ENCODE measurements at places on chromosomes 1 and 21.

DNA sequence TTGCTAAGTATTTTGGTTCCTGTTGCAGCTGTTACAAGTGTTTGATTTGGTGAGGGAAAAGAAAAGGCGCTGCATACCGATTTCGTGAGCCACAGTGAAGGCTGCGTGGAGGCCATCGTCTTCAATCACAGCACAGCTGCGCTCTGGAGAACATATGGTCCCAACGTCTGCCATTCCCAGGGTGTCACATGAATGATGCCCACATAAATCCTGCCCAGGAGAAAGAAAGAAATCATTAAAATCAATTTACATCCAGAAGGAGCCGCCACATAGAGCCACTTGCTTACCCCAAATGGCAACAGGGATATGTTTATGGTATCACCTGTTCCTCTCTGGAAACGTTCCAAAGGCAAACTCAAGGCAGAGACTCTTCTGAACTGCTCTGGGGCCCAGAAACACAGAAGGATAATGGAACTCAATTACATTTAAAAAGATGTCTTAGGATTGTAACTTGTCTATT is 12.2 kb downstream of the ADAMTS5 start:
- DNase-seq: no peak

DNA sequence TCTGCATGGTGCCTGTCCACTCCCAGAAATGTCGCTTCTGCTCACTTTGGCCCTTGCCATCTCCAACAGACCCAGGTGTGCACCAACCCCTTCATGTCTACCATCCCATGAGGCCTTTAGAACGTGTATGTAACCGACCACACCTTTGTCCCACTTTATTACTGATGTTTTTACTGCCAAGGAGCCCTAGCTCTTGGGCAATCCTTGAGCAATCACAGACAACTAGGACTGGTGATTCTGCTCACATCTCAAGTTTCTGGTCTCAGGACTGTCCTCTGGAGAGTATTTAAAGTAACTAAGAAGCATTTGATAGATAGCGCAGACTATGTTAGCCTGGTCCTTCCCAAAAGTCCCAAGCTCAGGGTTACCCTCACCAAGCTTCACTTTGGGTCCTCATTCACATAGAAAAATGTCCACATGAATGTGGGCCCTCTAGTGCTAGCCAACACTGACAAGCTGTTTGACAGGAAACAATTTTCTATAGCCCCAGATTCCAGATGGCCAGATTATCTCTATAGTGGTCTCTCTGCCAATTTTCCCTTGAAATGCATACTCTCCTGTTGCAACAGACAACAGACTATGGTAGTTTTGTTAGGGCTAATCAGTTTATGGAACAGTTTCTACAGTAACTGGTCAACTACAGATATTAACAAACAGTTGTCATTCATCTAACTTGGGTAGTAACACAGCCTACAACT is 6.9 kb upstream of the TMEM81 start:
- DNase-seq: no peak

- DNase-seq: peak; percentile 67
Observed at GRCh38 chr1:8847990-8848389, 30.5 kb downstream of the ENO1 start.

DNA sequence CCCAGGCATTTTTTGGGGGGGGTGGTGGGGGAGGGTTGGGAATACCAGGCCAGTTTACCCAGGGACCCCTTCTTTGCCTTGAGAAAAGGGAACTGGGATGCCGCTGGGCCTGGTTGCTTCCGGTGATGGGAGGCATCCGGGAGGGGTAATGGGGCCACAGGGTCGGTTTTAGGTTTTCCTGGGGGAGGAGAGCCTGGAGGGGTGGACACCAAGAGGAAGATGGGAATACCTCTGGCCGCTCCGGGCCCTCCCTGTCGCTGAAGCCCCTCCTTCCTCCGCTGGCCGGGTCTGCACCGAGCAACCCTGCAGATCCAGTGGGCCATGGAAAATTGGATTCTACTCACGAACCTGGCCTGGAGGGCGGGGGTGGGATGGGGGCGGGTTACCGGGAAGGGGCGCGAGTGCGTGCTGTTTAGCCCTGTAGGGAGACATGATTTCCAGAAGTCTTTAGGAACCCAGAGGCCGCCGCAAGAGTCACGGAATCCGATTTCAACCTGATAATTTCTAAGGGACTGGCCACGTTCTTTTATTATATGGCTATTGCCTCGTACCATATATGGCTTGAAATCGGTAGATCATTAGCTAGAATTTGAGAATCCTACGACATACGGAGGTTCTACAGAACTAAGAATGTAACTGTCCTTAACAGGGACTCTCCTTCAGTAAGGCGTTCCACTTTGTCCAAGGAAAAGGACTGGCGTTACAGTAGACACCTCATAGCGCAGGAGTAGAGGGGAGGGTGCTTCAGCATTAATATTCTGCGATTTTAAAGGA is 749 bp downstream of the AKIRIN1 start:
- peak; percentile 57 for DNase-seq

- DNase-seq: no peak
Observed at GRCh38 chr1:210655511-210655910, 326.8 kb downstream of the HHAT start.

- no peak for DNase-seq
Observed at GRCh38 chr21:14687268-14687625, 141.1 kb upstream of the SAMSN1 start.

DNA sequence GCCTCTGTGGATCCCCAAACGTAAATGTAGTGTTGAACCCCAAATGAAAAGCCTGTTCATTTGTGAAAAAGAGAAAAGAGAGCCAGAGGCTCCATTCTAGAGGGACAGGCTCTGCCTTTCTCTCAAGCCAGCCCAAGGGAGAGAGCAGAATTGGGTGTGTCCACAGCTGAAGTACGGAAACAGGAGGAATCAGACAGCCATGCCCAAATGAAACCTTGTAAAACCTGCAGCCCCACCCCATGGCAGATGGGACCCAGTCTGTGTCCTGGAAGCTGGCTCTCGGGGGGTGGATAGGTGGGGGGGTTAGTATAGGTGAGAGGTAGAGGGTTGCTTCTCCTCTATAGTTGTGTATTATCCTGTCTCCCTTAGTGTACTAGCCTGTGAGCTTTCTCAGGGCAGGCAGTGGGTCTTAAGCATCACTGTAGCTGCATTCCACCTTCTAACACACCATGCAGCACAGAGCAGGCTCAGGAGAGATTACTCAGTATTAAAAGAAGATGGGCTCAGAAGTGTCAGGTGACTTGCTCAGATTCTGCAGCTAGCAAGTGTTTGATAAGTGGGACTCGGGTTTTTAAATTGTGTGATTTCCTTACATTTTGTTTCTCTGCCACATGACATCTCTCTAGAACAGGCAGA is 67.4 kb upstream of the SIPA1L2 start:
- DNase-seq: peak; percentile 69

DNA sequence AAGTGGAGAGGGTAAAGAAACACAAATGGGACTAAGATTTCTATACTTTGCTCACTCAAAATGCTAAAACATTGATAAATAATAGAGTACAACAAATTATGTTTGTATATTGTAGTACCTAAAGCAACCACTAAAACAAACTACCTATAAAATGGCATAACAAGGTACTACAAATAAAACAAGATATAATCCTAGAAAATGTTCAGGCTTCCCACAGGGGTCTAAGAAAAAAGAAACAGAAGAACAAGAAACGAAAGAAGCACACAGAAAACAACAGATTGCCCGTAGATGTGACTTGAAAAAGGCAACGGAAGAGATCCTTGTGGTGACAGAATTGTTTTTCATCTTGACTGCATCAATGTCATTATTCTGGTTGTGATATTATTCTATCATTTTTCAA is 63.3 kb upstream of the ADGRL4 start:
- no peak for DNase-seq

DNA sequence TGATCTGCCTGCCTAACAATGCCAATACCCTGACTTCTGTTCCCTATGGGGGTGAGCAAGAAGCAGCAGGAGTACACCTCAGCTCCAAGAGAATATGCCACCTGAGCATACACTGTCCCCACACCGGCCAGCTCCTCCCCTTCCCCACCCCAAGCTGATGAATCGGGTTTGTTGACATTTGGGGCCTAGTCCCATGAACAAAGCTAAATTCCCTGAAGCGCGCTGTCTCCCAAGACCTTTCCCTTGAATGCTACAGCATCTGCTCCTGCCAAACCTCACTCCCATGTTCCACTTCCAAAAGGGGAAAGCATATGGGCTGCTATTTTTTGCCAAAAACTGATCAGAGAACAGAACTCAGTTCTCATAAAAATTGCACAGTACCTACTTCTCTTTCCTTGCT is 220.4 kb upstream of the CAMK1G start:
- DNase-seq: no peak

GRCh38 chr1:160429702-160430535 is 29.6 kb downstream of the VANGL2 start:
- DNase-seq: no peak

- DNase-seq: no peak
Observed at GRCh38 chr1:231799363-231799986, 172.9 kb downstream of the DISC1 start.

DNA sequence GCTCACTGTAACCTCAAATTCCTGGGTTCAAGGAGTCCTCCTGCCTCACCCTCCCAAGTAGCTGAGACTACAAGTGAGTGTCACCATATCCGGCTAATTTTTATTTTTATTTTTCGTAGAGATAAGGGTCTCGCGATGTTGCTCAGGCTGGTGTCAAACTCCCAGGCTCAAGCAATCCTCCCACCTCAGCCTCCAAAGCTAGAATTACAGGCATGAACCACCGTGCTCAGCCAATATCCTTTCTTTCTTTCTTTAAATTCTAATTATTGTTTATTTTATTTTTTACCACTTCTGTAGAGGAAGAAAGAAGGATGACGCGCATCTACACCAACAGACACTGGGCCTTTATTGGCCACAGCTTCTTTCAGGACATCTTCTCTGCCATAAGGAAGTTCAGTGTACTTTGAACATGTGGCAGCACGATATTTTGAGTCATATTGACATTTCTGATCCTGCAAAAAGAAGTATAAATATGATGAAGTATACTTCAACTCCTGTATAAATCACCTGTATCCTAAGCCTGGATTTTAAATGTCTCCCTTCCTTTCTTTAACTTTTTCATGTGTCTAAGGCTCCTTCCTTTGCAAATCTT is 15.8 kb downstream of the CTSS start:
- no peak for DNase-seq

DNA sequence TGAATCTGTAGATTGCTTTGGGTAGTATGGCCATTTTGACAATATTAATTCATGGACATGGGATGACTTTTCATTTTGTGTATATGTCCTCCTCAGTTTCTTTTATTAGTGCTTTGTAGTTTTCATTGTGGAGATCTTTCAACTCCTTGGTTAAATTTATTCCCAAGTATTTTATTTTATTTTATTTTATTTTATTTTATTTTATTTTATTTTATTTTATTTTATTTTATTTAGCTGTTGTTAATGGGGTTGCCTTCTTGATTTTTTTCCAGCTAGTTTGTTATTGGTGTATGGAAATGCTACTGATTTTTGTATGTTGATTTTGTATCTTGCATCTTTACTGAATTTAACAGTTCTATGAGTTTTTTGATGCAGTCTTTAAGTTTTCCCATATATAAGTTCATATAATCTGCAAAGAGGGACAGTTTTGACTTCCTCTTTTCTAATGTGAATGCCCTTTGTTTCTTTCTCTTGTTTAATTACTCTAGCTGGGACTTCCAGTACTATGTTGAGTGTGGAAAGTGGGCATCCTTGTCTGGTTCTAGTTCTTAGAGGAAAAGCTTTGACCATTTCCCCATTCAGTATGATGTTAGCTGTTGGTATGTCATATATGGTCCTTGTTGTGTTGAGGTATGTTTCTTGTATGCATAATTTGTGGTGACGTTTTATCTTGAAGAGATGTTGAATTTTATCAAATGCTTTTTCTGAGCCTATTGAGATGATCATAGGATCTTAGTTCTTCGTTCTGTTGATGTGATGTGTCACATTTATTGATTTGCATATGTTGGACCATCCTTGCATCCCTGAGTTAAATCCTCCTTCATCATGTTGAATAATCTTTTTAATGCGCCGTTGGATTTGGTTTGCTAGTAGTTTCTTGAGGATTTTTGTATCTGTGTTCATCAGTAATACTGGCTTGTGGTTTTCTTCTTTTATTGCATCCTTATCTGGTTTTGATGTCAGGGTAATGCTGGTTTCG is 14.3 kb downstream of the CEPT1 start:
- no peak for DNase-seq

DNA sequence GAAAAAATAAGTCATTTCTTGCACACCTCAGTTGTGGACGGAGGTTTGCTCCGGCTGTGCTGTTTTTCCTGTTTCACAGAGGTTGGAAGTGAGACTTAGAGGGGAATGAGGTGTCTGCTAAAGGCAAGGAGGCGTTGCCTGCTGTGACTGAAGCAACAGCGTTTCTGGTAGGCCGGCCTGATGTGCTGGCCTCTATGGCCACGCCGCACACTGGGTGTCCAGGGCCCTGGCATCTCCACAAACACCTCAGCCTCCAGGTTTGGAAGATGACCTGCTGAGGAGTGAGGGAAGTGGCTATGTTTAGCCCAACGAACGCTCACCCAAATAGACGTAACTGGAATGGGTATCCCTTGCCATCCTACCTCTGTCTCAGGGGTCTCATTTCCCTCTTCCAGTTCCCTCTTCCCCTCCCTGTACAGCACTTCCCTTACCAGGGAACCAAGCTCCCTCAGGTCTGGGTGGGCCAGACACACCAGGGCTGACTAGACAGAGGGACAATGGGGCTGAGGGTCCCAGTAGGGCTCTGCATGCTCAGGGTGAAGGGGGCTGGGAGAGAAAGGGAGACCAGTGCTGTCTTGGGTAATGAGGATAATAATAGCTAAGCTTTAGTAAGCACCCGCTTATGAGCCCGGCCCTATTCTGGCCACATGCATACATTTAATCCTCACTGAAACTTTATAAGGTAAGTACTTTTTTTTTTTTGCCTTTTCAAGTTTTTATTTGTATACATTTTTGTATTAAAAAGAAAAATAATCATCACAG is 11.9 kb downstream of the CACNA1S start:
- no peak for DNase-seq

DNA sequence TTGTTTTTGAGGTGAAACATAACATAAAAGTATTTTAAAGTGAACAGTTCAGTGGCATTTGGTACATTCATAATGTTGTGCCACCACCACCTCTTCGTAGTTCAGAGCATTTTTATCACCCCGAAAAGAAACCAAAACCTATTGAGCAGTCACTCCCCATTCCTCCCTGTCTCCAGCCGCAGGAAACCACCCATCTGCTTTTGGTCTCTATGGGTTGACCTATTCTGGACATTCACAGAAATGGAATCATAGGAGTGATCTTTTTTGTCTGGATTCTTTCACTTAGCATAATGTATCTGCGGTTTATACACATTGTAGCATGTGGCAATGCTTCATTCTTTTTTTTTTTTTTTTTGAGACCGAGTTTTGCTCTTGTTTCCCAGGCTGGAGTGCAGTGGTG is 141.2 kb downstream of the VPS13D start:
- no peak for DNase-seq

- DNase-seq: no peak
Observed at GRCh38 chr1:221708987-221709386, 32.9 kb downstream of the DUSP10 start.

GRCh38 chr1:16342331-16343062 is 9.8 kb downstream of the FBXO42 start:
- DNase-seq: no peak

Measured in left colon (tissue), 2 donors.